GDM1 (cell line): ENCODE measurements at places on chromosomes 5 and 9.

DNA sequence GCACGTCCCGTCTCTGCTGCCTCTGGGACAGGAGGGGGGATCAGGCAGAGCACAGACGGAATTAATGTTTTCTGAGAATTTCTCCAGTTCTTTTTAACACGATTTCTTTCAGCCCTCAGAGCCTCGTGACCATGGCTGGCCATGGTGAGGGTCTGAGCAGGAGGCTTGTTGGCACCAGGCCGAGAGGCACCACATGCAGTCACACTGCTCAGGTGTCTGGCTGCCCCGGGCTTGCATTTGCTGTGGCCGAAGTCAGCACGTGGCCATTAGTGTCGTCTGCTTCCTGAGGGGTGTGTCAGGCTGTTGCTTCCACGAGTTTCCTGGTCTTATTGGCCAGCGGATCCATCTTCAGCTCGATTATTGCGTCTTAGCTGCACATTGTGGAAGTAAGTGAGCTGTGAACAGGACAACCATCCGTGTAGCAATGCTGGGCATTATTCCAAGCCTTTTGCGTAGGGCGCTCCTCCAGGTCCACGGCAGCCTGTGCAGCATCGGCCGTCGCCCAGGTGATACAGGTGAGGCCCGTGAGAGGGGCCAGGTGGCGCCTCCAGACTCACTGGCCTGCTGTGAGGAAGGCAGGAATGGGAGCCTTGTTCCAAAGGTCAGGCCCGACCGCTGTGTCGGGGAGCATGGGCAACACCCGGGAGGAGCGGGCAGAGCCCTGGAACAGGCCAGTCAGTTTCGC, 114.2 kb upstream of the CACNA1B start:
- no peak for DNase-seq

GRCh38 chr5:173629628-173630027, 13.2 kb upstream of the BOD1 start:
- no peak for DNase-seq

- DNase-seq: no peak
Measured at GRCh38 chr9:100072805-100073204, 26.0 kb downstream of the ERP44 start.

- peak; percentile 50 for DNase-seq
Measured at GRCh38 chr9:105064248-105065097, 136.5 kb upstream of the ABCA1 start.

DNA sequence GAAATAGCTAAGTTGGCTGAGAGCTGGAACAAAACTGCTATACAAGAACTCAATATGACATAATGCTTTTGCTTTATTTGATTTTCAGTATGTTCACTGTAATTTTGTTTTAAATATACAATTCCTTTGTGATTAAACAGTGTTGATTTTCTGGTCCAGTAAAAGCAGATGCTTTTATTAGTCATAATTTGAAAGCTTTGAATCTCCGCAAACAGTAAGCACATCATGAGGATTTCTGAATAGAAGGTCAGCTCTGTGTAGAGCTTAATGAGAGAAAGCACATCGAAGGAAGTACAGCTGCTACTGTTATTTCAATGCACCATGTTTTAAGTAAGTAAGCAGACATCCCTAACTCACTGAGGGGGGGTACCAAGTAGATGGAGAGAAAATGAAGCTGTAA, 701.3 kb upstream of the ACO1 start:
- no peak for DNase-seq

DNA sequence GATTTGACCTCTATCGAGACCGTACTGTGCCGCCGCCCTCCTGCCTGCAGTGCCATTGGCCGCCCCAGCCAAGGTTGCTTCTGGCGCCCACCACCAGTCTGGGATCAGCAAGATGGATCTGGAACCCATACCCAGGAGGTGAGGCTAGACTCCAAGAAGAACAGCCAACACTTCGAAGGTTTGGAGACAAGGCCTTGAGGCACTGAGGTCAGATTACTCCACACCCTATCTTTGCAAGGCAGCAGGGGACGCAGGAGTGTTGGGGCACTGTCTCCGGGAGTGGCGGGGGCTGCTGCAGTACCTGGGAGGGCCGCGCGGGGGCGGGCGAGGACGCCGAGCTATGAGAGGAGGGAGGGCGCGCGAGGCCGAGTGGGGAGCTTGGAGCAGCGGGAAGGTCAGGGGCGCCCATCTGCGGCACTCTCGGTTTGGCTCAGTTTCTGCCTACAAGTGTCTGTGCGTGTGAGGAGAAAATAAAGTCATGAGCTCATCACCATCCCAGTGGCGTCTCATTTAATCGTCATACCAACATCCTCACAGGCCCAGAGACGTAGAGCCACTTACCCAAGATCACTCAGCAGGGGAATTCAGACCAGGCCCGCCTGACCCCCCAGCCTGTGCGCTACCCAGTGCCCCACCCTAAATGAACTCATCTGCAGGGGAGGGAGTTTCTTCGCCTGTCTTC, 20.5 kb upstream of the PSD2 start:
- peak; percentile 33 for DNase-seq

- no peak for DNase-seq
Measured at GRCh38 chr9:18194316-18194715, 279.6 kb upstream of the ADAMTSL1 start.

DNA sequence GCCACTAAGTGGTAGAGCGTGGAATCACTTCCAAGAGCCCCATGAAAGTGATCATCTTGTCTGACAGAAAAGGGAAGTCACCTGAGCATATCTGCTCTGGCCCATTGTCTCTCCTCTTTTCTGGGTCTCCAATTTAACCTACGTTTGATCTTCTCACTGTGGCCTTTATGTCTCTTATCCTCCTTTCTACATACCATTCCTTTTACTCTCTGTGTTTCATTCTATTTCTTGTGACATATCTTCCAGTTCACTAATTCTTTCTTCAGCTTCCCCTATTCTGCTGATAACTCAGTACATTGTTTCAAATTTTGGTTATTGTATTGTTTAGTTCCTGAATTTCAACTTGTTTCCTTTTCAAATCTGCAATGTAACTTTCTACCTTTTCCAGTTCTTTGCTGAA, 132.5 kb downstream of the GPBP1 start:
- DNase-seq: no peak

DNA sequence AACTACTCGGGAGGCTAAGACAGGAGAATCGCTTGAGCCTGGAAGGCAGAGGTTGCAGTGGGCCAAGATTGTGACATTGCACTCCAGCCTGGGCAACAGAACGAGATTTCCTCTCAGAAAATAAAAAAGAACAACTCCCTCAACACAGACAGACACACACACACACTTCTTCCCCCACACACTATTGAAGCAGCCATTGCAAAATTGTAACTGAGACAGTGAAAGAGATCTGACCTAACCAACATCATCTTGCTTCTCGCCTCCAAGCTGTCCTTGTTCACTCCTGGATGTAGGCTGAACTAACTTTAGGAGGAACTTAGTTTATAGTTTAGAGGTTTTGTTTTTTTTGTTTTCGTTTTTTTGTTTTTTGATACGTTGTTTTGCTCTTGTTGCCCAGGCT, 13.0 kb upstream of the PLIN2 start:
- no peak for DNase-seq

DNA sequence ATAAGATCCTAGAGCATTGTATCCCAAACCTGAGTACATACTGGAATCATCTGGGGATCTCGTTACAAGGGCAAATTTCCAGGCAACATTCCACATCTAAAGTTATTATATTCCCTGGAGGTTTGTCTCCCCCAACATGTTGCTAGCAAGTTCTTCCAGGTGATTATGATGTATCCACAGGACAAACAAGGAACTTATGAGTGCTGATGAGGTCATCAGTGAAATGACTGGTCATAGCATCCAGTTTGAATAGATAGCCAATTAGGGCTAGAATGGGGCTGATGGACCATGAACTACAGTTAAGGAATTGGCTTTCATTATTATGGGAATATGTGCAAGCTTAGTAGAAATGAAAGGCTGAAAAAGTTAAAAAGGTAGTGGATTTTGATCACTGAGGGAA, 115.2 kb downstream of the CWC27 start:
- no peak for DNase-seq

DNA sequence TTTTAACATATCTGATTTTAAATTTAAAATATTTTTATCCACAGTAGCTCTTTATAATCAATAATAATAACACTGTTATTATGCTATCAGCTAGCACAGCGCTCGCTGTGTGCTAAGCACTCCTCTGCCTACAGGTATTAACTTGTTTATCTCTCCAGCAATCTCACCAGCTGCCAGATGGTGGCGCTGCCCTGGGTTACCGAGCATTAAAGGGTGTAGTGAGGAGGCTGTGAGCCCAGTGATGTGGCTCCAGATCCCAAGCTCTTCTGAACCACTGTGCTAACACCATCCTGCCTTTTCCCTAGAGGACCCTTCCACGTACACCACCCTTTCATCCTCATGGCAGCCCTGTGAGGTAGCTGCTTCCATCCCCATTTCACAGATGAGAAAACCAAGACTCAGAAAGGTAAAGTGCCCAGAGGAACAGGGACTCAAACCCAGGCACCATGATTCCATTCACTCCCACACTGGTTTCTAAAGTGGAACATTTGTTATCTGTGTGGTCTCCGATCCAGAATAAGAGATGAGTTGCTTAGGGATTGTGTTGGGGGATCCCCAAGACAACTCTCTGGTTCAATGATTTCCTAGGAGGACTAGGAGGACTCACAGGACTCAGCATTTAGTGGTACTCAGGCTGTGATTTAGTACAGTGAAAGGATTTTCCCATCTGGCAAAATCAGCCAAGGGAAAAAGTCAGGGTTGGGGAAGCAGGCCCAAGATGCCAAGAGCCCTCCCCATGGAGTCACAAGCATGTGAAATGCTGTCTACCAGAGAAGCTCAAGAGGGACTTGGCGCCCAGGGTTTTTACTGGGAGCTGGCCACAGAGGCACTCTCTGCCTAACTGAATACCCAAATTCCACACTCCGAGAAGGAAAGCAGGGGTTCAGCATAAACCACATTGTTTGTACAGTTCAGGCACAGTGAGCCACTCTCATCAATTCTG, 7.0 kb downstream of the IGFBPL1 start:
- no peak for DNase-seq

- DNase-seq: no peak
Measured at GRCh38 chr9:90948156-90948555, 146.5 kb downstream of the SYK start.

GRCh38 chr5:107997338-107997980, 326.7 kb upstream of the EFNA5 start:
- DNase-seq: no peak

GRCh38 chr9:135583688-135584011, 22.1 kb downstream of the PAEP start:
- DNase-seq: no peak

DNA sequence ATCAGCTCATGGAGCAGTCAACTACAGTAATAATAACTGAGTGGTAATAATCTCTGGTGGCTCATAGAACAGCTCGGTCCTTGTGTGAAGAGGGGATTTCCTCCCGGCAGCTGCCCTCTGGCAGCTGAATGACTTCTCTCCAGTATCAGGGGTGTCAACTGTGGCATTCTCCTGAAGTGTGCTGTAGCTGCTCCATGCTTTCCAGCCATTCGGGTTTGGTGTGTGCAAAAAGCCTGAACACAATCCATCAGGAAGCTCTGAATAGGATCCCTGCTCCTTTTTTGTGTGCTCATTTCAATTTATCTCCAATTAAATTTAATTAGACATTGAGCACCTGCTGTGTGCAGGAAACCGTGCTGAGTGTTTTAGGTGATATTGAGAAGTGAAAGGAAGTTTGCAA, 59.8 kb upstream of the BARX1 start:
- no peak for DNase-seq

GRCh38 chr5:110651507-110651906, 75.0 kb downstream of the TMEM232 start:
- no peak for DNase-seq

GRCh38 chr9:135506327-135507103, 6.0 kb downstream of the MRPS2 start:
- no peak for DNase-seq

GRCh38 chr9:92377876-92378275, 26.5 kb downstream of the OGN start:
- DNase-seq: no peak
